Cortex of kidney (tissue), 1 donor: ENCODE measurements at places on chromosomes 4 and X.

GRCh38 chr4:76511947-76512346 is 76.9 kb downstream of the SHROOM3 start:
- no peak for DNase-seq

DNA sequence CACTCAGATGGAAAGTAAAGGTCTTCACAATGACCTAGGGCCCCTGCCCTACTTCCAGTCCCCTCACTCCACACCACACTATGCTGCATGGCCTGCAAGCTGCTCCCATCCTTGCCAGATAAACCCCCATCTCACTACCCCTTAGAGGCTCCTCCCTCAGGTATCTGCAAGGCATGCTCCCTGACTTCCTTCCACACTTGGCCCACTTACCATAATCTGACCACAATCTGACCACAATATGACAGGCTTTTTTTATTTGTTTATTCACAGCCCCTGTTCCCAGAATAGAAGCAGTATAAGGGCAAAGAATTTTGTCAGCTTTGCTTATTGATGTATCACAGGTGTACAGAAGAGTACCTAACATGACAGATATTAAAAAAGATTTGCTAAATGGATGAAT is 124.7 kb downstream of the CAMK2D start:
- DNase-seq: no peak

DNA sequence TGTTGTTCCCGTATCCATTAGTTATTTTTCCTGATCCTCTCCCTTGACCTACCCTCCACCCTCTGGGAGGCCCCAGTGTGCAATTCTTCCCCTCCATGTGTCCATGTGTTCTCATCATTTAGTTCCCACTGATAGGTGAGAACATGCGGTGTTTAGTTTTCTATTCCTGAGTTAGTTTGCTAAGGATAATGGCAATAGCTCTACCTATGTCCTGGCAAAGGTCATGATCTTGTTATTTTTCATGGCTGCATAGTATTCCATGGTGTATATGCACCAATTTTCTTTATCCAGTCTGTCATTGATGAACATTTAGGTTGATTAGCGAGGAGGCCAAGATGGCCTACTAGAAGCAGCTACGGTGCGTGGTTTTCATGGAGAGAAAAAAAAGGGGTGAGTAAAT is 714.1 kb downstream of the STIM2 start:
- no peak for DNase-seq

DNA sequence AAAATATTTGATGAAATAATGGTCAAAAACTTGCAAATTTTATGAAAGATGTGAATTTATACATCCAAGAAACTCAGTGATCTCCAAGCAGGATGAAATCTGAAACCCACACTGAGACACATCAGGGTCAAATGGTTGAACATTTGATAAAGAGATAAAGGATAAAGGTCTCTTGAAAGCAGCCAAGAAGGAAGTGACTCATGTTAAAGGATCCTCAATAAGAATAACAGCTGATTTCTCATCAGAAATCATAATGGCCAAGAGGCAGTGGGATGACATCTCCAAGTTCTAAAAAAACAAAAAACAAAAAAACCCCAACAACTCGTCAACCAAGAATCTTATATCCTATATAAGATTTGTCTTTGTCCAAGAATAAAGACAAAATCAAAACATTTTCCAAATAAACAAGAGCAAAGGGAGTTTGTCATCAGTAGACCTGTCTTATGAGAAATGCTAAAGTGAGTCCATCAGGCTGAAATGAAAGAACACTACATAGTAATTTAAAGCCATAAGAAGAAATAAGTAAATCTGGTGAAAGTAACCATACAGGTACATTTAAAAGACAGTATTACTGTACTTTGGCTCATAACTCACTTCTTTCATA is 121.7 kb downstream of the PDS5A start:
- DNase-seq: no peak

DNA sequence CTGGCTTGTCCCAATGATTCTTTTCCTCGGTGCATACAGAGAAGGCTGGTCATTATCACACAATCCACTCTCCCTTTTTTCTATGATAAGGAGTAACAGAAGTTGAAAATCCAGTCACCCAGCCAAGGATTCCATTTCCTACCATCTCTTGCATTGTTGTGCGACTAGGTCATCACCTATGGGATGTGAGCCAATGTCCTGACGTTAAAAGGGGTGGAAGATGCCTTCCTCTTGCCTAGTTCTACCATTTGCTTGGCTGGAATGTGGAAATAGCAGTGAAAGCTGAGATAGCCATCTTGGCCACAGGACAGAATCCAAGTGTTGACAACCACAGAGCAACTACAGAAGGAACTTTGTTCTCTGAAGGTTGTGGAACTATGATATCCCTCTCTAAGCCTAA is 132.2 kb upstream of the KIT start:
- no peak for DNase-seq

- no peak for DNase-seq
Observed at GRCh38 chr4:37427193-37427592, 182.7 kb downstream of the NWD2 start.

GRCh38 chrX:34528081-34528480 is 129.0 kb downstream of the TMEM47 start:
- DNase-seq: no peak

- no peak for DNase-seq
Observed at GRCh38 chrX:54173791-54174190, 9.3 kb downstream of the FAM120C start.

GRCh38 chr4:108172231-108172752 is 3.6 kb upstream of the LEF1 start:
- no peak for DNase-seq

DNA sequence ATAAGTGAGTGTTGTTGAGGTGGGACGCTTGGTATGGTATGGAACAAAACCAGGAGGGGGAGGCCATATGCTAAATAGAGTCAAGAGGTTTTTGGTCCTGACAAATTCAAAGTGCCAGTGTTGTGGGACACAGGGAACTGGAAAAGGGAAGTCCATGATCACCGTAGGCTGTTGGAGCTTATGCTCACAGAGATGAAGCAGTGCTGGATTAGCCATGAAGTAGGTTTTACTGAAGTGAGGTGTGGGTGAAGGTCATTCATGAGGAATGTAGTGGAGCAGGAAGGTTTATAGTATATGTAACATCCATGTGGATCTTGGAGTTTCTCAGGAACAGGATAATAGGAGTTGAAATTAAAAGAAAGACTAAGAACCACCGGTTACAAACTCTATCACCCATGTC is 256.1 kb upstream of the PITX2 start:
- no peak for DNase-seq

DNA sequence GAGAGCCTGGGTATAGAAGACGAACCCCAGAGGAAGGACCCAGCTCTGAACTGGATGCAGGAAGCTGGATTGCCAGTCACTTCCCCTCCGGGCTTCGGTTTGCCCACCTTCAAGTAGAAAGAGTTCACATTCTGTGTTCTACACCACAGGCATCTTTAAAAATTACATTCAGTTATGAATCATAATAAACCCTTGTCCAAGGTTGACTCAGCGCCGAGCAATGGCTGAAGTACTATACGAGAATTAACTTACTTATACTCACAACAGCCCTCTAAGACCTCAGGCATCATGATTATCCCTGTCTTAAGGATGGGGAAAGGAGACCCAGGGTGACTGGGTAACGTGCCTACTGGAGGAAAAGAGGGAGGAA is 72.5 kb downstream of the EVC2 start:
- no peak for DNase-seq

DNA sequence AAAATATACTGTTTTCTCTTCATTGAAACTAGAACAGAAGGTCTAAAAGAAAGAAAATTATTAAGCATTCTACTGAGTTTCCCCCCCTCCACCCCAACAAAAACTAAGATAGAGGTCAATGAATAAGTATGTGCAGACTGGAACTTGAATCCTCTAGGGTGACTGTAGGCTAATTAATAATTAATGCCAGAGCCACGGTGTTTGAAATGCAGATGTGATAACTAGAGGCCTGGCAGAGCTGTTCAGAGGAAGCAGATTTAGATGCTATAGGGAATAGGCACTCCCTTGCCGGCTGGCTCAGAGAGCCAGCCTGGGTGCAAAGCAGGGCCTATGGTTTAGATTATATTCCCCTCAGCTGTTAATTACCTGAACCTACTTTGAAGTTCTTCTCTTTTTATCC is 12.2 kb upstream of the POU3F4 start:
- DNase-seq: no peak

- no peak for DNase-seq
Observed at GRCh38 chrX:114344756-114345349, 239.0 kb upstream of the HTR2C start.

GRCh38 chrX:134679644-134680043 is 21.4 kb upstream of the PLAC1 start:
- no peak for DNase-seq

GRCh38 chr4:16169490-16169889 is 56.8 kb downstream of the TAPT1 start:
- no peak for DNase-seq

GRCh38 chr4:72357908-72358307 is 211.1 kb downstream of the ADAMTS3 start:
- DNase-seq: no peak

- no peak for DNase-seq
Observed at GRCh38 chrX:18983666-18984380, at the start of gene PHKA2. Gene PHKA2, minus strand, starts transcription at chrX:18984114. Its CDS starts 182 bp downstream, at chrX:18983932.

DNA sequence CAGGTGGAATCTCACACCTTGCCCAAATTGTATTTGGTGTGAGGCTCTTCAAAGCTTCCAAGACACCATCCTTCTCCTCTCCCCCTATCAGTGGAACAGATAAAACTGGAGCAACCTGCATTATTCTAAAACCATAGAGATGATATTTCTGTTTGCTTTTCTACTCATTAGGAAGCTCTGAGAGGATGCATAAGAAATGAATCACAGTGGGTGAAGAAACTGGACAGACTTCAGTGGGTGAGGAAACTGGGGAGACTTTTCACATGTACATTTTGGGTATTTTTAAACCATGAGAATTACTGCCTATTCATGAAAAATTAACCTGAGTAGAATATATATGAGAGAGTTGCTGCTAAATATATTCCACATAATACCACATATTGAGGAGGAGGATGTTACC is 16.4 kb downstream of the HAND2 start:
- no peak for DNase-seq

GRCh38 chr4:33104273-33104672 is 2384.1 kb downstream of the PCDH7 start:
- DNase-seq: no peak

- DNase-seq: no peak
Observed at GRCh38 chr4:161393602-161394001, 770.2 kb downstream of the FSTL5 start.

DNA sequence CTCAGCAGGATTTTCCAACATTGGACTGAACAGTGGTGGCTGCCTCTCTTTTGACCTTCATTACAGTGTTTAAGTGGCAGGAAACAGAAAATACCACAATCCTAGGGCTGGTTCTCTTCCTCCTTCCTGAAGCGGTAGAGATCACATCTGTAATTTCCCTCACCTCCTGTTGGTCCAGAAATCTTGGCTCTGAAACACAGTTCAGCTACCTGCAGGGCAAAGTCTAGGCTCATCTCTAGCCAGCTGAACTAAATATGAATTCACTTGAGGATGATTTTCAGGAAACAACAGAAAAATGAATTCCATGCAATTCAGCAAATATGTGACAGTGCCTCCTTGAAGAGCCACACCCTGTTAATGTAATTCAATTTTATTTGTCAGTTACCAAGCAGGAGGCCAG is 531.9 kb downstream of the INPP4B start:
- no peak for DNase-seq

GRCh38 chrX:68292471-68292870 is 140.8 kb downstream of the OPHN1 start:
- DNase-seq: no peak

DNA sequence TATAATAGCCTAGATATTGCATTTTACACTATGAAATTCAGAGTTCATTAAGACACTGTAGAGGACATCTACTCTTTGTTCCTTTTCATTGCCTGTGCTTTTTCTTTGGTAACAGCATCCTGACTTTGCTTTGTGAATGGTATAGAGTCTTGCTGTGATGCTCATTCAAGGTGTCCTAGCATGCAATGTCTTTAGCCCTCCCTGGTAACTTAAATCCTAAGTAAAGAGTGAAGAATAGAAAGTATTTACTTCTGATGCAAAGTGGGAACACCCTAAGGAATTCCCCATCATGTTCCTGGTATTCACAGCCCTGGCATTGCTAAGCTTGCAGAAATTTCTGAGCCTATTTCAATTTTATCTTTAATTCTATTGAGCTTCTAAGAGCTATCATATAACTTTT is 400.1 kb downstream of the FAT4 start:
- DNase-seq: no peak

GRCh38 chr4:52510939-52511565 is 148.0 kb downstream of the USP46 start:
- DNase-seq: no peak

DNA sequence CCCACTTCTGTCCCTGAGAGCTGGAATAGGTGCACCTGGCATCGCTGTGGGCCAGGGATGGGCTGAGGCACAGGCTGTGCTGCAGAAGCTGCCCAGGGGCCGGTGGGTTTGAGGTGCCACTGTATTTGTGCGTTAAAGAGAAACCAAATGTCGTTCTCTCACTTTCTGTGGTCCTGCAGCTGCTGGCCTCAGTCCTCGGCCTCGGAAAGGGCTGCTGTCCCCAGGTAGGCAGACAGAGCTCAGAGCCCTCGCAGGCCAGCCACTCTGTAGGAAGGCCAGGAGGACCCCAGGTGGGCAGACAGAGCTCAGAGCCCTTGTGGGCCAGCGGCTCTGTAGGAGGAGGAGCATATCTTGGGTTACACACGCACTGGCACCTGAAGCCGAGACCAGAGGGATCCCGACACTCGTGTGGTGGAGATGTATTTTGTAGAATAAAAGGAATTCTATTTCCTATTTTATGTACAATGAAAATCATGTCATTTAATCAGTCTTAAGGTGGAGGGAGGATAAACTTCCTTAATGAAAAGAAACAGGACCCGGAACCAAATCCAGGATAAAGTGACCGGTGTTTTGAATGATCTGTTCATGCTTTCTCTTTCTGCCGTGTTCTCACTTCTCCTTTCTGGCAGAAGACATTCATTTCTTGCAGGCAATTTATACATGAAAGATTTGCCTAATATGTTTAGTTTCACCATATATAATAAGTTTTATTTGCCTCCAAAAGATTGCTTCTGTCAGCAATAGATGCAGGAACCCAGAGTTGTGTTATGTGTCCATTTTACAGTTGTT is 54.4 kb upstream of the HGFAC start:
- no peak for DNase-seq

- no peak for DNase-seq
Observed at GRCh38 chr4:82523179-82523578, 38.6 kb downstream of the TMEM150C start.

GRCh38 chr4:24973747-24974601 is 56.8 kb downstream of the LGI2 start:
- DNase-seq: no peak

GRCh38 chr4:36761607-36762006 is 480.2 kb downstream of the DTHD1 start:
- DNase-seq: no peak

- DNase-seq: no peak
Observed at GRCh38 chrX:71927040-71927439, 16.4 kb downstream of the NHSL2 start.

DNA sequence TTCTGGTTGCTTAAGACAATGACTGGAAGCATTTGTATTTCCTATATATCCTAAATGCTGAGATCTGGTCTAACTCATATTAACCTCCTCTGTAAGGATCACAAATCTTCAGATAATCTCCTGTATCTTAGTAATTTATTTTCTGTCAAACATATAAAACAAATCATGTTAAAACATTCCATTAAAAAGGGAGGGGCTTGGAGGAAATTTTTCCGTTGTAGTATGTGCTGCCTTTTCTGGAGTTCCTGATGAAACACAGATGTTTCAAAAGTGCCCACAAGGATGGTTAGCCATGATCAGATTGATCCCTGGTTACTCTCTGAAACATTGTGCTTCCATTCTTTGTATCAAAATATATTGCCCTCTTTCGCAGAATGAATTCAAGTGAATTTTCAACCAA is 182.1 kb downstream of the TENM3 start:
- no peak for DNase-seq

- DNase-seq: no peak
Observed at GRCh38 chrX:53048169-53049126, at the start of gene GPR173. Gene GPR173, plus strand, starts transcription at chrX:53048789. Its CDS starts 27,833 bp downstream, at chrX:53076622.
